Pulmonary artery endothelial cell (primary cell): ENCODE measurements at places on chromosomes 12 and 14. TPM values are rescaled to one million over a fixed set of nuclear protein-coding genes. Genes with fewer than 3 reads are reported as not detected.
A peak's percentile ranks its signal among the peaks of the same experiment; 100 is the strongest.

ACVRL1 gene
- total RNA-seq = 439 and 664 TPM in 2 replicates

SDR9C7 gene
- not detected in 2 replicates for total RNA-seq

GPD1 gene
- total RNA-seq = not detected in 2 replicates

TAS2R13 gene
- total RNA-seq = 0.56 and 0.73 TPM in 2 replicates

CLEC2D gene
- 0.42 and 0.79 TPM in 2 replicates for total RNA-seq

COL2A1 gene
- not detected in 2 replicates for total RNA-seq

CCDC175 gene
- not detected in 2 replicates for total RNA-seq

PRKAB1 gene
- 14.1 and 14.2 TPM in 2 replicates for total RNA-seq

ARHGEF25 gene
- total RNA-seq = 5.3 and 5.7 TPM in 2 replicates

TAS2R20 gene
- total RNA-seq = 2.2 TPM in 2 replicates

GLIPR1 gene
- 79.3 and 96.8 TPM in 2 replicates for total RNA-seq

DHRS2 gene
- total RNA-seq = 0.07 and 0.21 TPM in 2 replicates

- no peak for DNase-seq
These were observed 15.9 kb upstream of the HHIPL1 start for GRCh38 chr14:99628887-99629618.

- DNase-seq = no peak
These were observed 89.2 kb downstream of the PRMT8 start for GRCh38 chr12:3580094-3580749.

- no peak for DNase-seq
These were observed 1.3 kb downstream of the RNASE6 start for GRCh38 chr14:20782280-20782890.

- no peak for DNase-seq
These were observed 37.7 kb downstream of the PLEKHG3 start for GRCh38 chr14:64741961-64742360.

GRCh38 chr12:111181143-111181726, 187.7 kb downstream of the PHETA1 start:
- no peak for DNase-seq

DNA sequence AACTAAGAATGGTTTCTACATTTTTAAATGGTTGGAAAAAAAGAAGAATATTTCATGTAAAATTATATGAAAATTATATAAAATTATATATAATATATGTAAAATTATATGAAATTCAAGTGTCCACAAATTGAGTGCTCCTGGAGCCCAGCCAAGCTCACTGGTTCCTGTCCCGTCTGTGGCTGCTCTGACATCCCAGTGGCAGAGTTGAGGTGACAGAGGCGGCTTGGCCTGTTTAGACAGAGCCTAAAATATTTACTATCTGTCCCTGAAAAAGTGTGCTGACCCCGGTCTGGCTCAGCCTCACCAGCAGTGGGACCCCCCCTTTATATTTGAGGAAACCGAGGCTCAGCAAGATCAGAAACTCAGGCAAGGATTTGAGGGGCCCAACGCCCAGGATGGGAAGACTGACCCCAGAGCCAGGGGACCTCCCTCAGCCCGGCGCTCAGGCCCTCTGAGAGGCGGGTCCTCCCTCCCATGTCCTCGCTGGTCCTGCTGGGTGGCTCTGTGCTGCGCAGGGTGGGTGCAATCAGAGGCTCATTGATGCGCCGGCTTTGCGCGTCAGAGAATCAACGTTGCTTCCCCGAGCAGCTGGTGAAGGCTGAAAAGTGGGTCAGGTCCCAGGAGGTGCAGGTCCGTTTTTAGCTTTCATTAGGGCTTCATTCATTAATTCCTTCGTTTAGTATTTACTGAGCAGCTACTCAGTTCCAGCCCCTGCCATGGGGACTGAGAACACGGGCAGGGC, 21.5 kb upstream of the BEGAIN start:
- no peak for DNase-seq

GRCh38 chr12:75662511-75663159, 151.2 kb upstream of the KRR1 start:
- no peak for DNase-seq

GRCh38 chr12:25840678-25841465, 117.6 kb upstream of the RASSF8 start:
- DNase-seq = peak; percentile 45

DNA sequence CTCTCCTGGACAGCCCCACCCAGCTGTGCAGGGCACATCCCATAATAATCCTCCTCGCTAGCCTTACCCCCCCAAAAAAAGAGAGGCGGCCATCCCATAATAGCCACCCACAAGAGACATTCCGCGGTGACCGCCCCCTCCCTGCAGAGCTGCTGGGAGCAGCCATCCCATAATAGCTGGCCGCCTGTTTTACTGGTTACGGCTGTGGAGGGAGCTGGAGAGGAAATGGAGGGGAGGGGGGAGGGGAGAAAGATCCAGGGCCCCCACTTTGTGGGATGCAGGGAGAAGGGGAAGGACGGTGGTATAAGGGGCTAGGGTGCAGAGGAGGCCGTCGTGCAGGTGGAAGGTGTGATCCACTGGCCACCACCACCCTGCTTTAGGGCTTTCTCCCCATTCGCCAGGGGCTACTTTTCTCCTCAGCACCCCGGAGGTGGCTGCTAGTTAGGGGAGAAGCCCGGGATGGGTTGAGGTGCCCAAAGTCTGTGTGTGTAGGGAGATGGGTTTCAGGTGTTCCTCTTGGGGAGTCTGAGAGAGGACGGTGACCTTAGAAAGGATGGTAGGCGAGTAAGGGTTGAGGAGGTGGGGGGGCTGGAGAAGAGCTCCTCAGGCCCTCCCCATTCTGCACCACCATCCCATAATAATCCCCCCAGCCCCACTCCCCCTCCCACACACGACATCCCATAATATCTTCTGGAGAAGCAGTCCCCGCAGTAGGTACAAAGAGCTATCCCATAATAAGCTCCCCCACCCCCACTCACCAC, 6.0 kb upstream of the CHD4 start:
- DNase-seq = no peak

DNA sequence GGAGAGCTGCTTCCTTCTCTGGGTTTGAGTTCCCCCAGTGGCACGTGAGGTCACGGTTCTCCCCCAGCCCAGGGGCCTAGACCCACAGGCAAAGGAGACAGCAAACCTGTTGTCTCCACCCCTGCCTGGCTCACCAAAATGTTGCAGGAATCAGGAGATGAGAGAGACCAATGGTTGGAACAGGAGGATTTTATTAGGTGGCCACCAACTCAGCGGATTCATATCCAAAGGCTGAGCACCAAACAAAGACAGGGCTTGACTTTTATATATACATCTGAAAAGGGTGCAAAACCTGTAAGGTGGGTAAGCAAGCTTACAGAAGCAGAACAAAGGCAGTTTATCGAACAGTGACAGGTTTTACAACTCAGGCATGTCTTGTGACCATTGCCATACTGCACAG, 9.2 kb upstream of the ADAM21 start:
- DNase-seq = no peak

- peak; percentile 17 for DNase-seq
These were observed 693.0 kb downstream of the NRXN3 start for GRCh38 chr14:78863143-78863542.

DNA sequence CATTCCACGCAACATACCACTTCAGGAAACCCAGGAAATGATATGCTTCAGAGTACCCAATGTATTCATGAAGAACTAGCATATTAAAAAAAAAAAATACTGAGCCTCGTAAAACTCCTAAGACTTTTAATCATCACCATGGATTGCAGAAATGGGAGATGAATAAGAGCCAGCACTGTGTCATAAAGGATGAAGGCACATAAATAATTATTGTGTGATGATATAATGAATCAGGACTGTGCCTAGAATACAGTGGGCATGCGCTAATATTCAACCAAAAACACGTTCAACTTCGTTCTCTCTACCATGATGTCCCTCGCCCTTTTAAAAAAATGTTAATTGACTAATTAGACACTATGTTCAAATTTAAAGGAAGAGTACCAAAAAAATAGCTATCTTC, 68.7 kb downstream of the CIT start:
- DNase-seq = no peak

DNA sequence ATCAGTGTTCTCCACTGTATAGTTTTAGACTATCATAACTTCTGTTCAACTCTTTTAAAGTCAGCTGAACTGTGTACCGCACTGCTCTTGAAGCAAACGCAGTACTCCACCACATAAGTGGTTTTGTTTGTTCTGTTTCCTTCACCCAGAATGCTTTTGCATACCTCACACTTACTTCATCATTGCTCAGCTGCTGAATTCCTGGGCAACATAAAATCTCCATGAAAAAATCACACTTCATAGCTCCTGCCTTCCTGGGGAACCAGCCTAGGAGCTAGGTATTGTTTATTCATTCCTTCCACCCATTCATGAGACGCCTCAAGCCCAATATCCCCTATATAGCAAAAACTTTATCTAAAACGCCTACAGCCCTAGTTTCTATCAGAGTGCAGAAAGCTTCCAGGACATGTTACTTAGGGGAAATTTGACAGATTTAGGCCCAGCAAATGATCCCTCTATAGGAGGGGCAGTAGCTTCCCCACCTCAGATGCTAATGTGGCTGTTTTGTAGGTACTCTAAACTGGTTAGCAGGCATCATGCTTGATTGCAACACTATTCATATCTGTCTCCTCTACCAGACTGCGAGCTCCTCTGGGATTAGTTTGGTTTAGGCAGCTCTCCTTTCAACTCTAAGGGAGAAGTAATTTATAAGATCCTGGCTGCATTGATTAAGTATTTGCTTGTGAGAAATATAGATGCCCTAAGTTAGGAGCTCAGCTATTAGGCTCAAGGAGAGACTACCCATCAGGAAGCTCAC, 44.5 kb downstream of the LRRC9 start:
- no peak for DNase-seq

DNA sequence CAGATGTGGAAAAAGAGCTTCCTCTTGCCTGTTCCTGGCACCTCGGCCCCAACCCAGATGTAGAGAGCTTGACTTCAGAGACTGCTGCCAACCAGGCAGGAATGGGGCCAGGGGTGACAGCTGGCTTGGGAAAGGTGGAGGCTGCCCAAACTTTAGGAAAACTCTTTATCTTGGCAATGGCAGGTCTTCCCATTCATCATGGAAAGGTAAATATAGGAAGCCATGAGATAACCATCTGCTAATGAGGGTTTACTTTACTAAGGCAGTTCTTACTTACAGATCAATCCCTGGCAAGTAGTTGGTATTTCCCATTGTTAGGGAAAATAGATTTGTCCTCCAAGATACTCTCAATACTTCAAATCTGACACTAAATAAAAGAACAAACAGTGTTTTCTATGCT, 143.1 kb upstream of the NUDT4 start:
- no peak for DNase-seq

GRCh38 chr12:51371295-51371953, 19.8 kb downstream of the GALNT6 start:
- peak; percentile 88 for DNase-seq

- no peak for DNase-seq
These were observed 407.3 kb downstream of the AEBP2 start for GRCh38 chr12:19846574-19846973.

- no peak for DNase-seq
These were observed 34.7 kb downstream of the APPL2 start for GRCh38 chr12:105201299-105201698.

DNA sequence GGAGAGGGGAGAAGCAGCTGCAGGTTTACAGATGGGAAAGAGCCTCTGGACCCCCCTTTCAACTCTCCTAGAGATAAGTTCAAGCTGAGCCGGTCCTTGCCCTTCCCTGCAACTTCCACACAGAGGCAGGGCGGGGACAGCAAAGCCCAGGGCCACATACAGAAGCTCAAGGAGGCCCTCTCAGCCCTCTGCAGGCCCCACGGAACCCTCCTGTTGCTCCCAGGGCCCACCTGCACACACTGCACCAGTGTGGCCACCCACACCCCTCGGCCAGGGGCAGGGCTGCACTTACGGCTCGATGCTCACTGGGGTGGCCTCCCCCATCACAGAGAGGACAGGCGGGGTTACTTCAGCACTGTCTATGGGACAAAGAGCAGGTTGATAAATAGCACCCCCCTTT, 13.0 kb upstream of the PNMA1 start:
- no peak for DNase-seq

DNA sequence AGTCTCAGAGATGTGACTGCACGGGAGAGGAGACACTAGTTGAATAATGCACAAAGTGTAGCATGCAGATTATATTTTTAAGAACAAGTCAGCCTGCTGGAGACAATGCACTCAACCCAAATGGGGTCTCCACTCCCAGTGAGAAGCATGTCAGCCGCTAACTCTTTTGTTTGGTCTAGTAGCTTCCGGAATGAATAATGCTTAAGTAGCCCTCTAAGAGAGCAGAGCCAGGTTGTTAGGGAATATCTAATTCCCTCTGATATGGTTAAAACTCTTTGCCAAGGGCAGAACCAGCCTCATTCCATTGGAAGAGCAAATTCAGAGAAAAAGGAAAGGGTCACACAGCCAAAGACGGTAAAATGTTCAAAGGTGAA, 80.4 kb downstream of the DAD1 start:
- no peak for DNase-seq

GRCh38 chr12:43578782-43579181, 26.8 kb upstream of the ADAMTS20 start:
- no peak for DNase-seq

DNA sequence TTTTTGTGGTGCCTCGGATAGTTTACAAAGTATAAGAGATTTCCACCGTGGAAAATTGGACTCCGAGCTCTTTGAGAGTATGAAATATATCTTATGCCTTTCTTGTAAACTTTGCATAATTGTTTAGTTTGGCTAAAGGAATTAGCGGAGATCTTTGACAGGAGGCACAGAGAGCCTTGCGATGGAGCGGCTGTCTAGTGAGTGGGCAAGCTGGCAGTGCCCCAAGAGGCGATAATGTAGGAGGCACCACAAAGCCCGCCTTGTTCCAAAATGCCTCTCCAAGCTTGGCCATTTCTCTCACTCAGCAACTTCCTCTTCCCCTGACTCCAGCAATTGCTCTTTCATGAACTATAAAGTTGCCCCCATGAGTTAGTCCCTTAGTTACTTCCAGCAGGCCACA, 270.1 kb upstream of the PRICKLE1 start:
- DNase-seq = no peak

DNA sequence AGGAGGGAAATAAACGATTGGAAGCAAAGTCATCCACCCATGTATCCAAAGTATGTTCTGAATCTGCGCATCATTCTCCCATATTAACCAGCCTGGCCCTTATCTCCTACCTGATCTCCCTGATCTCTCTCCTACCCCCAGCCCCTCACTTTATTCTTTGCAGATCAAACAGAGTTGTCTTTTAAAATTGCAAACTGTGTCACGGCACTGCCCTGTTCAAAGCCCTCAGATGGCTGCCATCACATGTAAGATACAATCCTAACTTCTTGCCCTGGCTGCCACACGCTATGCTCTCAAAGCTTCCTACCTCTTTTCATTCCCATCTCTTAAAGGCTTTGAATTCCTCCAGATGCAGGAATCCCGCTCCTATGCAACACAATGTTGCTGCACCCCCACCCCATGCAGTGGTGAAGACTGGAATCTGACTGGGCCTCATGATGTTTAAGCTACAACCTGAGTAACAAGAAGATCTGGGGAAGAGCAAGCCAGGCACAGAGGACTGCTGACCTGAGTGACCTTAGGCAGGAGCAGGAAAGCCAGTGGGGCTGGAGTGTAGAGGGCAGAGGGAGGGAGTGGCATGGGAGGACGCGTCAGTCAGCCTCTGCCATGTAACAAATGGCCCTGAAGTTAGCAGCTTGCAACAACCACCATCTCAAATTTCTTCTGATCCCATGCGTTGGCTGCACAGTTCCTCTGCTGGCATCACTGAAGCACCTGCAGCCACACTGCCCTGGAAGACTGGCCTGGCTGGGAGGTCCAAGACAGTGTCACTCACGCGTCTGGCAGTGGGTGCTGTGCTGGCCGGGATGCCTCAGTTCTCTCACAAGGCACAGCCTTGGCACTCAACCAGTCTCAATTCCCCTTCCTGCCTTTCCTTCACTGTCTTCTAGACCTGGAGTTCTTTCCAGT, 382.8 kb downstream of the BCL11B start:
- no peak for DNase-seq
